Common myeloid progenitor, CD34-positive (primary cell): ENCODE measurements at places on chromosomes 4 and X.

- H3K4me1 ChIP-seq = no peaks in the 10 kb centered on the region
- no peak overlapping the region for H3K4me3 ChIP-seq
- DNase-seq = no peak
- no peak overlapping the region for H3K27ac ChIP-seq
- H3K36me3 ChIP-seq = no peaks in the 10 kb centered on the region
- no peaks in the 10 kb centered on the region for H3K27me3 ChIP-seq
These were observed 659.8 kb upstream of the MAGEB2 start for GRCh38 chrX:29555465-29556091.

GRCh38 chr4:156889616-156890594 lies 81.7 kb downstream of the PDGFC start:
- H3K36me3 ChIP-seq = no peaks in the 10 kb centered on the region
- DNase-seq = peak; percentile 50
- no peak overlapping the region for H3K4me3 ChIP-seq
- no peak overlapping the region for H3K27ac ChIP-seq
- peaks cover 5% of the 10 kb centered on the region for H3K4me1 ChIP-seq

- H3K27me3 ChIP-seq = no peaks in the 10 kb centered on the region
- H3K4me1 ChIP-seq = no peaks in the 10 kb centered on the region
- no peak overlapping the region for H3K4me3 ChIP-seq
- no peaks in the 10 kb centered on the region for H3K36me3 ChIP-seq
These were observed 27.8 kb downstream of the DIPK2B start for GRCh38 chrX:45172890-45173289.

- no peaks in the 10 kb centered on the region for H3K36me3 ChIP-seq
- no peak for DNase-seq
- H3K27me3 ChIP-seq = no peaks in the 10 kb centered on the region
- no peak overlapping the region for H3K4me3 ChIP-seq
- no peaks in the 10 kb centered on the region for H3K4me1 ChIP-seq
- H3K27ac ChIP-seq = no peak overlapping the region
These were observed 15.3 kb downstream of the RTL3 start for GRCh38 chrX:78643874-78644273.

GRCh38 chrX:119155416-119156035 lies 27.9 kb upstream of the KIAA1210 start:
- no peak overlapping the region for H3K4me3 ChIP-seq
- no peaks in the 10 kb centered on the region for H3K36me3 ChIP-seq
- DNase-seq = peak; percentile 34
- no peaks in the 10 kb centered on the region for H3K27me3 ChIP-seq

DNA sequence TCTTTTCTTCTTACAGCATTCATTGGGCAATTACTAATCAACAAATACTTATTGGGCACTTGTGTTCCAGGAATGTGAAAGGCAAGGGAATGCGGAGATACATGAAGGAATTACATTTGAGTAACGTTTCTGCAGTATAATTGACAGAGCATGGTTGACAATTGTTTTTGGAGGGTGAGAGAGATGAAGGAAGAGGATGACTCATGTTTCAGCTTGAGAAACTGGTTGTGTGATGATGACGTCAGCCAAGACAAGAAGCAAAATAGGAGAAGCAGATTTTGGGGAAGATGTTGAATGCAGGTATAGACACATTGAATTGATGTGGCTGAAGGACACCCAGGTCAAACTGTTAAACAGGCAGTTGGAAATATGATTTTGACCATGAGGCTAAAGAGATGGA lies 8.0 kb upstream of the CPEB2 start:
- H3K4me1 ChIP-seq = no peaks in the 10 kb centered on the region
- no peak overlapping the region for H3K4me3 ChIP-seq
- no peak overlapping the region for H3K27ac ChIP-seq
- H3K27me3 ChIP-seq = no peaks in the 10 kb centered on the region
